Activated naive CD8-positive, alpha-beta T cell treated with anti-CD3 and anti-CD28 coated beads for 36 hours (primary cell): ENCODE measurements at places on chromosomes 1 and 21. TPM values are rescaled to one million over a fixed set of nuclear protein-coding genes. Genes with fewer than 3 reads are reported as not detected.

The HAO2 gene
- not detected for total RNA-seq

The MROH9 gene
- total RNA-seq, result not detected

- no peaks in the 10 kb centered on the region for H3K36me3 ChIP-seq
- no peaks in the 10 kb centered on the region for H3K4me1 ChIP-seq
- no peak overlapping the region for H3K27ac ChIP-seq
Measured at GRCh38 chr1:164953098-164953497, 394.1 kb downstream of the PBX1 start.

DNA sequence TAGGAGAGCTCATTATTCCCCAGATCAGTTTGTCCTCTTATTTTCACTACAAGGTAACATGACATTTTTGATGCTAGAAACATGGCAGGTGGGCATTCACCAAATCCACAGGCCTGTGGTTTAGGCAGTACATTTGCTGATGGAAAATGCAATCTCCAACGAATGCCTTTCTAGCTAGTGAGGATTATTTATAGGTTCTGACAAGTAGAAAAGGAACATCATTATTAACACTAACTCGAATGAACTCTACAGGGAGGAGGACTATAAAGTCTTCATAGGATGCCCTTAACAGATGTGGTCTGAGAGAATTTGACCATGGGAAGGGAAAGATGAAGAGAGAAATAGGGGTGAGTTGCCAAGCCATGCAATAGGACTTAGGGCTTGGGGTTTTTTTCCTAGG is 71.5 kb upstream of the BCL10 start:
- no peak overlapping the region for H3K27ac ChIP-seq
- DNase-seq, result no peak
- H3K4me3 ChIP-seq, result no peak overlapping the region
- H3K36me3 ChIP-seq, result no peaks in the 10 kb centered on the region
- no peaks in the 10 kb centered on the region for H3K4me1 ChIP-seq

DNA sequence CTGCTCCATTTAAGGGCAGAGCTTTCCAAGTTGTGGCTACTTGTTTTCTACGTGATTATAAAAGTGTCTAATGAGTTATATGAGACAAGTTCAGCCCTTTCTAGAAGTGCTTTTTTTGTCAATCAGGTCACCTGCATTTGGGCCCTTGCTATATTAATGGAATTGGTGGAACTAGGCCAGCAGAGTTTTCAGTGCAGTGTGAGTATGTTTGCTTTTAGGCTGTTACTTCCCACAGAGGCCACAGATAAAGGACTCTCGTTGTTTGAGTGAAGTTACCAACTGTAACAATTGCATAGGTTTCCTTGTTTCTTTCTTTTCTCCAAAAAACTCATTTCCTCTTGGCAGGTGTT is 10.9 kb downstream of the SMAP2 start:
- H3K27me3 ChIP-seq, result no peaks in the 10 kb centered on the region
- H3K36me3 ChIP-seq, result peaks cover 58% of the 10 kb centered on the region
- DNase-seq, result no peak
- H3K4me3 ChIP-seq, result peak overlapping the region; percentile 82
- peaks cover 91% of the 10 kb centered on the region for H3K4me1 ChIP-seq
- H3K27ac ChIP-seq, result peak overlapping the region; percentile 99

- no peak for DNase-seq
- no peak overlapping the region for H3K27ac ChIP-seq
- H3K27me3 ChIP-seq, result peaks cover 12% of the 10 kb centered on the region
- H3K36me3 ChIP-seq, result no peaks in the 10 kb centered on the region
- H3K4me1 ChIP-seq, result peaks cover 13% of the 10 kb centered on the region
Measured at GRCh38 chr1:1171161-1171545, 2.5 kb upstream of the TTLL10 start.

DNA sequence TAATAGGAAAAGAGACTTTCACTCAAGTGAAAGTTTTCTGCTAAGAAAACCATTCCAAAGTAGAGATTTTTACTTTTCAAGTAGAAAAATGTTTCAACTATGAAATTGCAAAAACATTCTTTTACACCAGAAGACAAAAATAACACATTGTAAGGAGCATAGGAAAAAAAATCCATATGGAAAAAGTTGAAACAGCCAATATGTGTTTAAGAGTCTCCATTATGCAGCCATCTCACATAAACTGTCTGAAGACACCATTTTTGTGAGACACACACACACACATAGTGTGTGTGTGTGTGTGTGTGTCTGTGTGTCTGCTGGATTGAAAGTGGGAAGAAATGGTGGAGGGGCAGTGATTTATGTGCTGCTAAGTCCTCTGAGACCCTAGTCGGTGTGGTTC is 162.1 kb downstream of the HHAT start:
- no peak overlapping the region for H3K27ac ChIP-seq
- H3K4me1 ChIP-seq, result no peaks in the 10 kb centered on the region
- no peak for DNase-seq
- no peaks in the 10 kb centered on the region for H3K36me3 ChIP-seq
- H3K4me3 ChIP-seq, result no peak overlapping the region

DNA sequence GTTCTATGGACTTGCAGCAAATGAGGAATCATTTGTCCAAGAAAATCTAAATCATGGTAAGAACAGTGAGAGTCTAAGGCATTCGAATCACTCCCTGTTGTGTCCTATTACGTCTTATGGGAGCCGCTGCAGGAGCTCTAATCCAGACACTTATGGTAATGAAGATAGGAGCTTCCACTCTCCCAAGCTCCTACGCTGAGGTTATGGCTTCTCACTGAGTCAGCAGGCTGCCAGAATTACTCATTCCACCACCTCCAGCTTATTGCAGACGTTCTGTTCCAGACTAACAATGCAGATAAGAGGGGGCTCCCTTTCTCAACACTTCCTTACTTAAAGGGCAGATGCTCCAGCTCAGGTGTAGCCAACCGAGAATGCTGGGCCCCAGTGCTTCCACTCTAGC is 212.6 kb downstream of the GREM2 start:
- H3K27me3 ChIP-seq, result no peaks in the 10 kb centered on the region
- peaks cover 1% of the 10 kb centered on the region for H3K4me1 ChIP-seq
- H3K4me3 ChIP-seq, result no peak overlapping the region
- DNase-seq, result no peak
- H3K27ac ChIP-seq, result no peak overlapping the region

- no peak for DNase-seq
- no peak overlapping the region for H3K4me3 ChIP-seq
- H3K27me3 ChIP-seq, result no peaks in the 10 kb centered on the region
- no peaks in the 10 kb centered on the region for H3K4me1 ChIP-seq
- no peaks in the 10 kb centered on the region for H3K36me3 ChIP-seq
Measured at GRCh38 chr1:68213843-68214242, 18.5 kb downstream of the WLS start.

The GPR3 gene
- total RNA-seq, result 3.5 TPM

The MEX3A gene
- 0.34 TPM for total RNA-seq

The PERM1 gene
- total RNA-seq, result not detected

DNA sequence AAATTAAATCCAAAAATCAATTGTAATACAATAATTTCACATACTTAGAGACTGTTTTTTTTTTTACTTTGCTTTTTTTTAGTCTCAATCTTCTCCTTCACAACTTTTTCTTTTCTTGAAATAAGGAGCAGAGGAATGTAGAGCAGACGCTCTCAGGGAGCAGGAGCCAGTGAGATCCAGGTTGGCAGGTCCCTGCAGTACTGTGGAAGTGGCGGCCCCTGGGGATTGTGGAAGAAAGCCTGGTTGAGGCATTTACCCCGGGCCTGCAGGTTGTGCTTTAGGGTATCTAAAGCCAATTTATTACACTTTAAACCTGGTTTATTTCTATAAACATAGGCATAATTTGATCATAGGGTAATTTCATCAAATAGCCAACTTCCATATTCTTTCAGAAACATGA is 748 bp upstream of the OR2AJ1 start:
- peaks cover 4% of the 10 kb centered on the region for H3K27me3 ChIP-seq
- no peak overlapping the region for H3K27ac ChIP-seq
- no peaks in the 10 kb centered on the region for H3K4me1 ChIP-seq
- H3K36me3 ChIP-seq, result no peaks in the 10 kb centered on the region
- no peak for DNase-seq

The GPR52 gene
- 0.34 TPM for total RNA-seq

The C1orf216 gene
- total RNA-seq, result 14.7 TPM

The FALEC gene
- total RNA-seq, result not detected

- peaks cover 4% of the 10 kb centered on the region for H3K4me1 ChIP-seq
- no peak for DNase-seq
- H3K36me3 ChIP-seq, result peaks cover under 1% of the 10 kb centered on the region
- H3K4me3 ChIP-seq, result no peak overlapping the region
- no peak overlapping the region for H3K27ac ChIP-seq
Measured at GRCh38 chr1:171179318-171180227, 5.5 kb upstream of the FMO2 start.

DNA sequence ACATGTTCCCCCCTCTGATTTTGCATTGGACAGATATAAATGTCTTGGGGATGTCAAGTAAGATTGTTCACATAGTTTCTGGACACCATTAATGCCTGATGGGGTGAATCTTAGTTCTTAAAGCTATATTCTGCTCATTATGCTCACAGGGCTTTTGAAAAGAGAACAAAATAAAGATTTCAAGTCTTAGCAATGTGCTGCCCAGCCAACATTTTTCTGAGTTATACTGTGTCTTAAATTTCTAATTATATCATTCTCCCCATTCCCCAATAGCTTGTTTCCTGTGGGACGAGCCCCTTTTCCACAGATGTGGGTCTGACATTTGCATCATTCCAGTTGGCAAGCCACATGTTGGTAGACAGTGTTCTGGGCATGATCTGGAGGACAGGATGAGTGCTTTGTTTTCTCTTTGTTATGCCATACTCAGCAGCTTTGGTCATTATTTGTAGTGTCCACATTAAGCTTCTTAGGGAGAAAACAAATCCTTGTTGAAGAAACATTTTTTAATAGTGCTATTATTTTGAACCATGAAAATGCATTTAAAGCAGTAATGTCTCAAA is 32.8 kb downstream of the MTARC1 start:
- no peak overlapping the region for H3K4me3 ChIP-seq
- DNase-seq, result no peak
- H3K27me3 ChIP-seq, result peaks cover 10% of the 10 kb centered on the region
- no peak overlapping the region for H3K27ac ChIP-seq

GRCh38 chr1:24856787-24857506 is 73.1 kb downstream of the RUNX3 start:
- H3K4me3 ChIP-seq, result no peak overlapping the region
- no peak overlapping the region for H3K27ac ChIP-seq
- no peak for DNase-seq
- H3K27me3 ChIP-seq, result no peaks in the 10 kb centered on the region
- H3K4me1 ChIP-seq, result no peaks in the 10 kb centered on the region

The TNNT2 gene
- not detected for total RNA-seq
